ENCODE measurements at places on chromosomes 13 and 19.

DNA sequence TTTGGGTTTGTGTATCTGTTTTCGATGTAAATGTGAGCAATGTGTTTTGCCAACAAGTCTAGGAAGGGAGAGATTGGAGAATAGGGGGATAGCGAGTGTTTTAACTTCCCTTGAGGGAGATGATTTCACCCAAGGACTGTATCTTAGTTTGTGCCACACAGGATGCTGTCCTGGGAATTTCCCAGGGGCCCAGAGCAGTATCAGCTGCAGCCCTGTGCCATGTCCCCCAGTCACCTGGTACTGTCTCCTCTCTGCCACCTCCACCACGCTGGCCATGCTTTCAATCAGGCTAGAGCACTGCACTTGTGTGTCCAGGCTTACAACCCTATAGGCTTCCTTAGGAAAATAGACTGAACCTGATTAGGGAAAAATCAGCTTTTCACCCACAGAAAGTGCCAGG, 40.1 kb upstream of the CLDN10 start:
- no peak for DNase-seq

DNA sequence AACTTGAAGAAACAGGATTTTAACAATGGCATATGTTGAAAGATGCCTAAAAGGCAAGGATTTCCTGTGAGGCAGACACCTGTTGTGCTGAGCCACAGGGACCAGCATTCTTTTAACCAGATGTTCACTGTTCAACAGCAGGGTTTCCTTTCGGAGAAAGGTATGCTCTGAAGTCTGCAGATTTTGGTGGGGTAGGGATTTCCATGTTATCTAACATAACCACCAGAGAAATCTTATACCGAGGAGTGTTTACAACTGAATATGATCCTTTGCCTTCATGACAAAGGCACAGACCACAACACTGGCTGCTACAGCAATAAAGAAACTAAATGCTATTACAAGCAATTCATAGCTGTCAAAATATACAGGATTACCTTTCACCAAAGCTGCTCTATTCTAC, 48.1 kb downstream of the MPHOSPH8 start:
- no peak for DNase-seq

DNA sequence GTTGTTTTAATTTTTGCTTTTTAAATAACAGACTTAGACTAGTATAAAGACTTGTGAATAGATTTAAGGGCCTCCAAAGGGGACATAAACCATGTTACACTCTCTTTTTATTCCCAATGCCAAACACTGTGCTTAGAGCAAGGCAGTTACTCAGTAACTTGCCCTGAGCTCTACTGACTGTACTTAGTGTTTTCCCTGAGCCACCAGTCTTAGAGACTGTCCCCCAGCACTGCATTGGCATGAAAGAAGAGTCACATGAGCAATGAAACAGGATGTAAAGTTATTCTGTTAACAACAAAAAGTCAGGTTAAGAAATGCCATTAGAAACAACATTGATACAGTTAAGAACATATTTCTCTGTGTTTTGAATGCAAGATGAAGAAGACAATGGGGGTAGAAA, 187.9 kb downstream of the TBC1D4 start:
- DNase-seq = no peak

DNA sequence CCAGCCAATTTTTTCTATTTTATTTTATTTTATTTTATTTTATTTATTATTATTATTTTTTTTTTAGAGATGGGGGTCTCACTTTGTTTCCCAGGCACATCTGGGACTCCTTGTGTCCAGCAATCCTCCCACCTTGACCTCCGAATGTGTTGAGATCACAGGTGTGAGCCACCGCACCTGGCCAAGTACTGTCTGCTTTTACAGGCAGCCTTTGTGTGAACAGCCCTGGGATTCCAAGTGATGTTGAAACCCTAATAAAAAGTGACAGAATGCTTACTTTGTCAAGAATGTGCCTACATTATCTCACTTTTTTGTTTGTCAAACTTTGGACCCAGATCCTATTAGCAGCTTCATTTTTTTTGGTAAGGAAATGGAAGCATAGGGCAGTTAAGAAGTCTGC, 220.1 kb upstream of the EDNRB start:
- DNase-seq = no peak

DNA sequence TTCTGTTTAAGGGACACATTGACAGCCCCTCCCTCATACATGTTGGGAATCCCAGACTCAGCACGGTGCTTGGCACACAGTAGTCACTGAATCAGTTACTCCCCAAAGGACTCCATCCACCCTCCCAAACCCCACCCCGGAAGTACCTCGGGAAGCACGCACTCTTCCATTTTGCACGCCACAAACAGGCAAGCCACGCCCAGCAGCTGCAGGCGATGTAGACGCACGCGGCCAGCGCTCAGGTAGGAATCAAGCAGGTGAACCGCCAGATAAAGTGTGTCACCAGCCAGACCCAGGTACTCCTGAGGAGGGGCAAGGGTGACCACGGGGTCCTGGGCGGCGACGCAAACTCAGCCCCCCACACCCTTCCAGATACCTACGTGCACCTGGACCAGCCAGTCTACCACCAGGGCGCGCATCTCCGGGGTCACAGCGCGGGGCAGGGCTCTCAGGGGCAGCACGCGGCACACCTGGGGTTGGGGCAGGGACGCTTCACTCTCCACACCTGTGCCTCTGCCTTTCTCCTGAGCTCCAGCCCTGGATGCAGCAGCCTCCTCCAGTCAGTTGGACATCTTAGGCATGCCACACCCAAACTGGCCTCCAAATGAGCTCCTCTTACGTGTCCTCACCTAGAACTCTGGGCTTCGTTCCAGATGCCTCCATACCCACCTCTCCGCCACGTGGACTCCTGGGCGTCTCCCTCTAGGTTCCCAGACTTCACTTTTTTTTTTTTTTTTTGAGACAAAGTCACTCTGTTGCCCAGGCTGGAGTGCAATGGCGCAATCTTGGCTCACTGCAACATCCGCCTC, 1.9 kb downstream of the CCNP start:
- DNase-seq = no peak

DNA sequence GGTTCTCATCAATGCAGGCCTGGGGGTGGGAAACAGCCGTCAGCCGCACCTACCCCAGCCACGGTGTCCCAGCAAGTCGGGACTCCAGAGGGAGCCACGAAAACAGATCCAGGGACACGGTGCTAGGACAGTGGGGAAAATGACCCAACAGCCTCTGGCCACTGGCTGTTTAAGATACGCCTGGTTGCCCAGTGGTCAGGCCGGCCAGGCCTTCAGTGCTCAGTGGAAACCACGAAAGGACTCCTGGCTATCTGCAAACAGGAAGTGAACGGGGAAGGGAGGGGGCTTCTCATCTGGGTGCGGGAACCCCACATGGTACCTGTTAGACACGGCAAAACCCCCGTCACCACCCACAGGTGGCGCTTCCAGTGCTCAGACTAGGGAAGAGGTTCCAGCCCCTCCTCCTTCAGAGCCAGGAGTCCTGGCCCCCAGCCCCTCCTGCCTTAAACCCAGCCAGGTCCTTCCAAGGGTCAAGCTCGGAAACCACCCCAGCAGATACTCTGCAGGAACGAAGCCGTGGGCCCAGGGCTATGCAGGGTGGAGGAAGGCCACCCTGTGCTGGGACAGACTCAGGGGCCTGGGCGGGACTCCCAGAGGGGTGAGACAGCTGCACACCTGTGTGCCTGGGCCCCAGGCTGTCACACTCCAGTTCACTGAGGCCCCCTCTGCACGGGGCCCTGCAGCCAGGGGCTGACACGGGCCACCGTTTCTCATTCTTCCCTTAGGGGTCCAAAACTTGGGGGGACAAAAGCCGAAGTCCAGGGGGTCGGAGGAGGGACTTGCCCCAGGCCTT, 4.5 kb downstream of the PPP1R12C start:
- no peak for DNase-seq

DNA sequence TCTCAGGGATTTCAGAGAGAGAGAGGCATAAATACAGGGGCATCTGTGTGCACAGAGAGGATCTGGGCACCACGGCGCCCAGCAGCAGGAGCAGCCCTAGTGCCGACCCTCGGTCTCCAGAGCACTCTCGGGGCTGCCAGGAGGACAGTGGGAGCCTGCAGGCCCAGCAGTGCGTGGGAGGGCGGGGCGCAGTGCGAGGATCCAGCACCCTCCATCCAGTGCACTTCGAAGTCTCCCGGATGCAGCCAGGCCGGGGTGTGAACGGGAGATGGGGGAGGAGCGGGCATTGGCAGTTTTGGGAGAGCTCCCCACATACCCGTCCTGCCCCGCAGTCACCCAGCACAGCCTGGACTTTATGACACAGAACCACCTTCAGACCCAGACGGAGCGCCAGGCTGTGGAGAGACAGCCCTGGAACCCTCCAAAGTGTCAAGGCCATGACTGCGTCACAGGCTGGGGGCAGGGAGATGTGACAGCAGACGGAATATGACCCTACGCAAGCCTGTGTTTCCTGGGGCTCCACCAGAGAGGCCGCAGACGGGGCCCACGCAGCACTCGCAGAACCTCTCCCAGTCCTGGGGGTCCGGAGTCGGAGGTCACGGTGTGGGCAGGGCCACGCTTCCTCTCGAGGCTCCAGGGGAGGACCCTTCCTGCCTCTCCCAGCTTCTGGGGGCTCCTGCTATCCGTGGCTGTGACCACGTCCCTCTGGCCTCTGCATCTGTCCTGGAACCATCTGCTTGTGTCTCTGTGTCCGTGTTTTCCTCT, 14.7 kb upstream of the TEKTIP1 start:
- no peak for DNase-seq

DNA sequence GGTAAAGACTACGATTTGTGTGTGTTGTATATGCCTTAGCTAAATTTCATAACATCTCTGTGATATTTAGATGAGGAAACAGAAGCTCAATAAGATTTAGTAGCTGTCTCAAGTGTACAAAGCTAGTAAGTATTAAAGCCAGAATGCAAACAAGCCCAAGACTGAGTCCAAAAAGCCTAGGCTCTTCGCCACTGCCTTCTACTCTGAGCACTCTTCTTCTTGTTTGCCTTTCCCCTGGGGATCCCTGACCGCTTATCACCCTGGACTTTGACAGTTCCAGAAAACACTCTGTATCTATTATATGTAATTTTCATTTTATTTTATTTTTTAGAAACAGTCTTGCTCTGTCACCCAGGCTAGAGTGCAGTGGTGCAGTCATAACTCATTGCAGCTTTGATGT, 5.8 kb downstream of the TM9SF2 start:
- DNase-seq = no peak
